ENCODE measurements at places on chromosomes 12 and 14.

DNA sequence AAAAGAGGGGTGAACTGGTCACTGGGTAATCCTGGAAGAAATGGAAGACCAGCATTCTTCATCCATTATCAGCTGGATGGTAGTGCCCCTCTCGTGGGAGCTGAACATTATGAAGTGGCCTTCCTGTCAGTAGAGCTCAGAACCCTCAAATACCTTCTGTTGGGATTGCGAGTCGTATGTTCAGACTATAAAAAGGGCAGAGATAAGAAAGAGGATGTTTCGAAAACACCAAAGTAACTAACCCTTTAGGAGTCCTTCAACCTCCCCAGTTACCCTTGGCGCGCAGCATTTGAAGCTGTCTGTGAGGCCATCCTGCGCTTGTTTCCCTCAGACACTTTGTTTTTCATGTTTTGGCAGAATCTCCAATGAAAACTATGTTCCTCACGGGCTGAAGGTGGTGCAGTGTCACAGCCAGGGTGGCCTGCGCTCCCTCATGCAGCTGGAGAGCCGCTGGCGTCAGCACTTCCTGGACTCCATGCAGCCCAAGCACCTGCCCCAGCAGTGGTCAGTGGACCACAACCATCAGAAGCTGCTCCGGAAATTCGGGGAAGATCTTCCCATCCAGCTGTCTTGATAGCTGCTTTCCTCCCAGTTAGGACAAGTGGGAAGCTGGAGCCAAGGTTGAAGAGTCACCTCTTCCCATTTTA lies 19.3 kb upstream of the GALNT16 start:
- no peak for DNase-seq

DNA sequence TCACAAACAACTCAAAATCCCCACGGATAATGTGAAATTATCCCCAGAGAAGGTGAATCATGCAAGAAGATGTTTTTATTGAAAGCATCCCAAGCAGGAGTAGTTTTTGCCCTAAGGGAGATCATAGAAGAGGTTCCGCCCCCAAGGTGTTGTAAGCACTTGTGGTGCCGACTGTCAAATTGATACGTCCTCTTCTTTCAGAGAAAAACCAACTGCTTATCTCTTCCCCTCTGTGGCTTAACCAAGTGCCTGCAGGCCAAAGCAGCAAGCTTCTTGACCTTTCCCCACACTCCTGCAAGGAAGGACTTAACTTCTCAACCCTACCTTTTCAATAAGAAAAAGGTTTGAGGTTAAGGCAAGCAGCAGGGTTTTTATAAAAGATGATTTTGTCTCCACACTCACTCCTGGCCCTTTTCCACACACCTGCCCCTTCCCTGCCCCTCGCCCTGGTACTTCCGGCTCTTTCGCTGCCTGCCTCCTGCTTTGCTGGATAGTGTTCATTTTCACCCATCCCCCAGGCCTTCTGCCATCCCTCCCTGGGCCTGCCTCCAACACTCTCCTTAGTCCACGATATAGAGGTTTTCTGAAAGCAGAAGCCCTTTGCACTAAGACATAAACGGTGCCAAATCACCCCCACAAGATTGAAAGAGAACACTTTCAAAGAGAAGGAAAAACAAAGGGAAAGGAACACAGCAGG lies 114.5 kb downstream of the EGLN3 start:
- no peak for DNase-seq

- DNase-seq = no peak
These were observed 621.9 kb downstream of the LRFN5 start for GRCh38 chr14:42228611-42229010.

GRCh38 chr12:112096667-112097066 lies 11.9 kb downstream of the NAA25 start:
- DNase-seq = no peak

- no peak for DNase-seq
These were observed 134.2 kb downstream of the TGFB3 start for GRCh38 chr14:75847584-75847983.

All from stimulated activated CD4-positive, alpha-beta T cell treated with anti-CD3 and anti-CD28 coated beads, Interleukin-1b, Interleukin-23, amount 100 ng/mL, for 24 hours (primary cell).